ENCODE measurements at places on chromosomes 3 and 15.

- DNase-seq = no peak
These were observed 5.5 kb upstream of the SNX22 start for GRCh38 chr15:64146041-64146440.

DNA sequence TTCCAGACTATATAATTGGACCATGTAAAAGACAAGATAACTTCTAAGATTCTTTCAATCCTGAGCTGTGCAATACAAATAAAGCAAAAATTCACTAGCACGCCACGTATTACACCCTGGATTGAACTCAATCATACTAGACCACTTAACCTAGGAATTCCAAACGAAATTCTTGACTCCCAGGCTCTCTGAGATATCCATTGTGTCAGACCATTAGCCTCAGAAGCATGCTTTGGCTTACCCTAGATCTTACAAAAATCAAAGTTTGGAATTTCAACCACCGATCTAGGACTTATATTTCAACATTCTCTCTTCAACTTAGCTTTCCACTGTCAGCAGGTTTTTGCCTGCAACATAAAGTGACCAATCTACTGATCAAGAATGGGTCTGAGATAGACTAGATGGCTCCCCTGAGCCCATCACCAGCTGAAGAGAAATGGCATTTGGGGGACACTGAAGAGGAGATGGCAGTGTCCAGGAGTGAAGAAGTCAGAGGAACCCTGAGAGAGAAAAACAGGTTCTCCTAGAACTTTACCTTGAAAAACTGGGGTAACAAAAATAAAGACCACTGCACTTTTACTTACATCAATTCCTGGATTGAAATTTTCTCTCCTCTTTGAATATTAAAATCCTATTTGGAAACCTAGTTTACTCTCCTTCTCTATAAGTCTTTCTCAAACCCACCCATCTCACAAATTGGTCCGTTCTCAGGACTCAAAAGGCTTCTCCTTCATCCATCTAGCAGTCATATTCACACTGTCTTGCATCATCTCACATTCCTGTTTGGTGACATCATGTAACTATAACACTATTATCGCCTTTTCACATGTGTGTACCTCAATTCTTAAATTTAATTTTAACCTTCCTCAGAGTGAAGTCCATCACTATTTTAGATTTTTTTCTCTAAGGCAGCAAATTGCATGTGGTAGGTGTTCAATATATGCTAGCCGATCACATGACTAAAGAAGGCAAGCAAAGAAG lies 18.5 kb downstream of the CPNE4 start:
- no peak for DNase-seq

DNA sequence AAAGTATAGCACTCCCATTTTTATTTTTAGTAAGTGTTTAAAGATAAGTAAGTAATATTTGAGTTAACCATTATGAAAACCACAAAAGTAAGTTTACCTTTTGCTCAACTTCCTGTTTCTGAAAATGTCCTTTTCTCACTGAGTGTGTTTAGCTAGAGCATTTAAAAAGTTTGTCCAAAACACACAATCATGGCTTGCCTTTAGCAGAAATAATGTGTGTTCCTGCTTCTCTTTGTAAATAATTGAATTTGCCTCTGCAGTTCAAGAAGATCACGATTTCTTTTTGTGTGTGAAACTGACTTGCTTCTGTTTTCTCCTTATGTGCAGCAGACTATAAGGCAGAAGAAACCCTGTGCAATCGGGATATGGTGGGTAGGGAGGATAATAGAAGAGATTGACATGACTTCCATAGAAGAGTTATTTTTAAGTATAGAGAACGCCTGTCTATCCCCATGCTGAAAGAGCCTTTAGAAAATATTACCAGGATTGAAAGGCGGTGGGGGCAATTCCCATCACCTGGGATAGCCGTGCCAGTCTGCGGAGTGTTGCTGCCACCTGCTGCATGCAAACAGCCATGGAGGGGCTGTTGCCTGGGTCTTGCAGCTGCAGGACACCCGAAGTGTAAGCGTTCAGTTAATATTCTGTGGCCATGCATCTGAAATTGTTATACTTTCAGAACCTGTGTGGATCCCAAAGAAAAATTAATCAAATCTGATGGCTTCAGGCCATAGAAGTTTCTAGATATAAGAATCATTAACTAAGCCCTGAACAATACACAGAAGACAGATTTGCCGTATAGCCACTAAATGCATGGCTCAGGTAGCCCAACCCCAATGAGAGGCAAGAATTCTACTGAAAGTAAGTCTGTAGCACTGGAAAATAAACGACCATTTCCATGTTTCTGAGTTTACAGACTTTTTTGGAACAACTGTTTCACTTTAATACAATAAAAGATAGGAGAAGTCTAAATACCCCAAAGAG lies 2.4 kb upstream of the CD96 start:
- DNase-seq = peak; percentile 84

GRCh38 chr3:122582390-122582789 lies 4.9 kb downstream of the PARP15 start:
- DNase-seq = no peak

- DNase-seq = peak; percentile 58
These were observed 13.5 kb downstream of the UBAP1L start for GRCh38 chr15:65101411-65101890.

DNA sequence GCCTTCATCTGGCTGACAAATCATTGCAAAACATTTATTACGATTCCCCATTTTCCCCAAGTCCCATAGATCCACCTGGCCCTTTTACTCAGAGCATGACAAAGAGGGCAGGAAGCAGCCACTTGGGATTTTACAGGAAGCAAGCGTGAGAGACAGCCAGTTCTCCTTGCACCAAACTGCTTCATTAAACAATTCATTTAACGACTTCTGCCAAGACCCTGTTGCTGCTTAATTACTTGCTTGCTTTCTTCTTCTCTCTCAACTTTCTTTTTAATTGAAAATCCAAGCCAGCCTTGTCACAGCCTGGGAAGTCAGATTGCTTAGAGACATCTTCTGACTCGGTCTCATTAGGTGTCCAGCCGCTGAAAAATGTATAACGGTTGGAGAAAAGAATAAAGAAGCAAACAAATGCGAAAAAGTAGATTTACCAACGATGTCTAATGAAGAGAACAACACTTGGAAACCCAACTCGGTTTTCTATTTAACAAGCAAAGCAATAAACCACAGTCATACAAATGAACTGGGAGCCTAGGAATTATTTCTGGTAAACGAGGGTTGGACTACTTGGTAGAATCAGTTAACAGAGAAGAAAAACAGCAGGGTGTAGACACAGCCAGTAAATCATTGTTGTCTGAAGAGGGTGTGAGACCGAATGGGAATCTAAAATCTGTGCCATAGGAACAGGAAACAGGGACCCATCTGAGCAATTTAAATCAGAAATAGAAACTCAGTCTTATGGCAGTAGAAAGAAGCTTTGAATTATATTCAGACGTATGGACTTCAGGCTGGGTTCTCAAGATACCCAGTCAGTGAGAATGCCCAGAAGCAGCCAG lies 298.3 kb downstream of the LRRC3B start:
- no peak for DNase-seq

DNA sequence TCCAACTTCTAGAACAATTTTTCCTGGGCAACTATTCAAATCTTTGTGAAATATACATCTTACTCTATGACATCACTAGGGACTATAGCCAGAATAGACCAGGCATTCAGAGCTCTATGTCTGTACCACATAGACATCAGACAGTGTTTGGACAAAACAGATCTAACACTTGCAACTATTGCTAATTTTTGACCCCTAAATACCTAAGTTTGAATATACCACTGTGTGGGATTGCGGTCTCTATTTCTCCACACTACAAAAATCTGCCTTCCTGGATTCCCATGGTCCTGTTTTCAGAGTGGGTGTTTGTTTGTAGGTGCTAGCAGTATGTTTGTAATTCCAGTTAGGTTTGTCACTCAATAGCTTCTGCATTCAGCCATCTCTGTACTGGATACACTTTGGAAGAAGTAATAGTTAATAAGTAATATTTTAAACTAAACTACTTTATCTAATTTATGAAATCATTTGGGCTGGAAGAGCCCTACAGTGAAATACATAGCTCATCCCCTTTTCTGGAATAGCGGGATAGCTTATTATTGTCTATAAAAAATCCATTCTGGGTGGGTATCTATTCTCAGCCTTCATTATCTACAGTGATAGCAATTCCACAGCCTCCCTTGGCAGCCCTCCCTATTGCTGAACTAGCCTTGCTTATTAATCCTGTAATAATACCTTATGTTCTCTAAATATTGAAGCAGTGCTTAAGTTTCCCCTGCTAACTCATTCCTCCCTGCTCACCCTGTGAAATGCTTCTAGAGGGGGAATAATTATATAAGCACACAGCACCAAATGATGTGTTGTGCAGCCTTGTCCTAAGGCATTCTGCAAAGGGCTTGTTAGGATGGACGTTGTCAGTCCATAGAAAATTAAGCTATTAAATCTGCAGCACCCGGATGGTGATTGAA lies 49.4 kb downstream of the RBMS3 start:
- no peak for DNase-seq

DNA sequence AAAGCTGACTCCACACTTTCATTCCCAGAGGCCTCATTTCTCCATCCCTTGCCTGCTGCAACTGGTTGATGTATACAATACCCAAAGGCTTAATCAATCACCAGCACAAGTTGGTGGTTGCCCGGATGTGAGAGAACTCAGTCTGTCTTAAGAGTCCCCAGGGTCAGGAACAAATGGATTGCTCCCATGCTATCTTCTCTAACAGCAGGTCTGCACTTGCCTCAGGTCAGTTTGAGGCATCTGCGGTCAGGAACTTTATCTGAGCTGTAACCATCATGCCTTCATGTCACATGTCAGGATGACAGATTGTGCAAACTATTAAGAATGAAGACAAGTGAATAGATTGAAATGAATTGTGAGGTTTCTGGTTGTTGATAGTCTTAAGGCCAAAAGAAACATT lies 56.1 kb downstream of the BFSP2 start:
- no peak for DNase-seq

GRCh38 chr3:46509661-46510187 lies 11.9 kb downstream of the RTP3 start:
- no peak for DNase-seq

GRCh38 chr3:67018789-67019526 lies 20.9 kb downstream of the KBTBD8 start:
- DNase-seq = no peak

- no peak for DNase-seq
These were observed 41.6 kb downstream of the MRAS start for GRCh38 chr3:138389841-138390581.

DNA sequence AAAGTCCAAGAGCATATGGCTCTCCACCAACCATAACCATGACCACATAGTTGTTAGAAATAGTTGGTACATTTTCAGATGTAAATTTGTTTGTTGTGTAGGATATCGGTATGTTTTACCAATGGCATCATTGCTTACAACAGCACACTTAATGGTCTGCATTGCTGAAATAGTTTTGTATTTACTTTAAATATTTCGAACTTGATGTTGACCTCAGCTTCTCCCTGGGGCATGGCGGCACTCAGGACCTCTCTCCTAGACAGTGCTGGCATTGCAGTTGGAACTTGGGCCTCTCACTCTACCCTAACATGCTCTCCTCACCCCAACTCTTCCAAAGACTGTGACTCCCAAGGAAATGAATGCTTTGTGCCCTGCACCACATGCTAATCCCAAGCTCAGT lies 5.0 kb downstream of the SLC22A13 start:
- DNase-seq = no peak

- no peak for DNase-seq
These were observed 6.2 kb upstream of the CCDC80 start for GRCh38 chr3:112647122-112647521.

DNA sequence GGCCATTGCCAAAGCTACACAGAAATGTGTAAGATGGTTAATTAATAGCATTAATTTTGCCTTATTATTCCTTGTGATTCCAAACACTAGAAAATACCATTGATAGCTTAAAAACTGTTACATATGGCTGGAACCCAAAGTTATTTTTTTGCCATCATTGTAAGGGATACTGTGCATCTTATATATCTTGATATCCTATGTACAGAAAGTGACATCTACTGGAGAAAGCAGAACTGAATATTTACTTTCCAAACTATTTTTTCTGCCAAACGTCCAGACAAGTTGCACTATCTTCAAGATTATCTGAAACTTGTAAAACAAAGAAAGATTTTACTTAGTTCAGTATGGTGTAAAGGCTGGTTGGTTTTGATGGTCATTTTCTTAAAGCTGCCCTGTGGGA lies 33.3 kb upstream of the MEIS2 start:
- DNase-seq = no peak

DNA sequence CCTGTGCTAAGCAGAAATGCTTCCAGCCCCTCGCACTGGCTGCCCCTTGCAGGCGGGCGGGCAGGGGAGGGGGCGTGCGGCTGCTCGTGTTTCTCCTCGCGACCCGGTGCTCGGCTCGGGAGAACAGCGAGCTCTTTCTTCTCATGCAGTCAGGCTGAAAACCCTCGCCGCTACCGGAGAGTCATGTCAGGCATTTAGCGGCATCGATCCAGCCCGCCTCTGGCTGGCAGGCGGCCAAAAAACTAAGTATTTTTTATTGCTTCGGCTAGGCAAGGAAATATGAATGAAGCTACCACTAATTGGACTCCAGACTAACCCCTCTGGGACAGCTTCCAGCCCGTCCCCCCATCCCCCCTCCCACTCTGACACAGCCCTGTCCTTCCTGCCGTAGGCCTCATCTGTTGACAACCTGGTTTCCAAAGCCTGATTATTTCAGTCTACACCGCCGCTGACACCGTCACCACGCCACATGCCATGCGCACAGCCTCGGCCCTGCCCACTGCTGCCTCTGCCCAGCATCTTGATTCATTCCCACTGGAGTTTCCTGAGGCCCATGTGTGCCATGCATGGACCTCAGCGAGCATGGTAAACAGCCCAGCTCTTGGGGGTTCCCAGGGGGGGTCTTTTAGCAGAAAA lies 35.3 kb downstream of the TLE3 start:
- DNase-seq = no peak

- DNase-seq = no peak
These were observed 1229.6 kb upstream of the ALCAM start for GRCh38 chr3:104137116-104137515.

DNA sequence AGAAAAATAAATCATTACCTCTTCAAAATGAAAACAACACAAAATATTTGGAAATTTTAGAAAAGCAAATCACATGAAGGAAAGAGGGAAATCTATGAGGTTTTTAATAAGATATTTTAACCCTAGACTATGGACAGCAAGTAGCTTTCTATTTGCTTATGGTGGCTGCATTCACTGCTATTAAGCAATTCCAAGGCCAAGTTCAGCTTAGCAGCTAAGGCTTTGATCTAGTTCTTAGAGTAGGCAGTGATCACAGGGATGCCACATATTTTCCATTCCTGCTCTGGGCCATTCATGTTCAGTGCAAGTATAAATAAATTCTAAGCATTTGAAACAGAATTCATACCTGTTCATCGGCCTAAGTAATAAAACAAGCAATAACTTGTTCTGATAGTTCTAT lies 235.3 kb downstream of the CDIN1 start:
- DNase-seq = no peak

GRCh38 chr15:83959477-83959876 lies 276.1 kb upstream of the GOLGA6L4 start:
- DNase-seq = no peak

- no peak for DNase-seq
These were observed 22.9 kb downstream of the ST8SIA2 start for GRCh38 chr15:92416557-92416956.
